Suppressor macrophage treated with lipopolysaccharide for 4 hours (primary cell): ENCODE measurements at places on chromosomes 6 and 20.
A peak's percentile ranks its signal among the peaks of the same experiment; 100 is the strongest.

- no peak for DNase-seq
These were observed 18.5 kb downstream of the FRMD1 start for GRCh38 chr6:168060521-168060931.

DNA sequence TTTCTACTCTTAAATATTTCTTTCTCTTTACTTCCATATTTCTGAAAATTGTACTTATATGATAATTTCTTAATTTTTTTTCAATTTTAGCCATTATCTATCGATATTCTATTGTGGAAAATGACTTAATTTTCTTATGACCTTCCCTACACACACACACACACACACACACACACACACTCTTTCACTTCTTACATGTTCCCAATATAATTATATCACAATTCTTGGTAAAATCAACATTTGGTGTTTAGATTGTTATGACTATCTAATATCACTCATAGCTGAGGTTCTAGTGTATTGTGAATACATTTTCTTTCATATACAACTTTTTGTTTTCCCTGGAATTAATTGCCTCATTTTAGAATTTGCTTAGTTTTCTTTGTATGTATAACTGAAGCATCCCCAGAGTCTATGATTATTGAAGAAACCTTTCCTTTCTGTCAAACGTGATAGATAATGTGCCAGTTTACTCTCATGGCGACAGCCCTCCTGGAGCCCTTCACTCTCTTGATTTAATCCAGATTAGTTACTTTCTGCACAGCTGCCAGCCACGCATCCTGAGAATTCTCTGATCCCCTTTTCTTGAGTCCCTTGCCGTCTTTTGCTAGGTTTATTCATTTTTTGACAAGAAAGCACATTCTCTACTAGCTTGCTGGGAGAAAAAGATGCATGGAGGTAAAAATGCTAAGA lies 63.4 kb downstream of the RNF182 start:
- no peak for DNase-seq

DNA sequence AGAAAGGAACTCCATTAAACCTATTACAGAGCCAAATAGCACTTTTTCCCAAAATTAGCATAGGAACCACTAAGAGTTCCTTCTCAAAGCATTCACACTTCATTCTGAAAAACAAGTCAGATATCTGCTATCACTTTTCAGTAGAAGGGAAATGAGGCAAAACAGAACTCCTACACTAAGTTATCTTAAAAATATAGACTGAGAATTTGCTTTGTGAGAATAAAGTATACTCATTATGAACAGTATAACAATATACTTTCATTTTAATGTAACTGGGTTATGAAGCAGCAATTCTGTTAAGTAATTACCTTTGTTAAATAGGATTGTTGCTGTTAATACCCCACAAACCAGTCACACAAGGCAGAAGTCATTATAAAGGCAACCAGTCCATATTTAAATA lies 8.7 kb downstream of the MTRF1L start:
- no peak for DNase-seq

DNA sequence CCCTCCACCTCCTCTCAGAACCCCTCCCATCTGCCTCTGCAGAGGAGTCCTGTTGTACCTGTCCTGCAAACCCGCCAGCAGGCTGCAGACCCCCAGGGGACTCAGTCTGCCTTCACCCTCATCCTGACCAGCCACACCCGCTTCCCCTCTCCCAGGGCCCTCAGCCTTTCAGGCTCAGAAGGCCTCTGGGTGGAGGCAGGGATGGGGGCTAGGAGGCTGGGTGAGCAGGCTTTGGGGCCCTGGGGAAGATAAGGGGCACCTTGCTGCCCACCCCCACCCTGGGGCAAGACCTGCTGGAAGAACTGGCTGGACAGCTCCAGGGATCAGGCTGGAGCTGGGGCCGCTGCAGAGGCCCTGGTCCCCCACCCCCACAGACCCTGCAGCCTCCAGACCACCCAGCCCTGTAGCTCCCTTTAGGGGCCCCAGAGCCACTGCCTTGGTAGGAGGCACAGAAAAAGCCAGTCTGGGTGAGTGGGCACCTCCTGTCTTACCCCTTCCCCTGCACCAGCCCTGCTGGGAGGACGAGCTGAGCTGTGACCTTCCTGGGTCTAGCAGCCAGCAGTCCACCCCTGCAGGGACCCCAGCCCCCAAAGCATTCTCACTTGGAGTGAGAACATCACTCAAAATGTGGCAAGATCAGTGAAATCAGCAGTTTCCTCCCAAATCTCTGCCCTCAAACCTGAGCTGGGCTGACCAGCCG lies 5.2 kb downstream of the TEAD3 start:
- no peak for DNase-seq

DNA sequence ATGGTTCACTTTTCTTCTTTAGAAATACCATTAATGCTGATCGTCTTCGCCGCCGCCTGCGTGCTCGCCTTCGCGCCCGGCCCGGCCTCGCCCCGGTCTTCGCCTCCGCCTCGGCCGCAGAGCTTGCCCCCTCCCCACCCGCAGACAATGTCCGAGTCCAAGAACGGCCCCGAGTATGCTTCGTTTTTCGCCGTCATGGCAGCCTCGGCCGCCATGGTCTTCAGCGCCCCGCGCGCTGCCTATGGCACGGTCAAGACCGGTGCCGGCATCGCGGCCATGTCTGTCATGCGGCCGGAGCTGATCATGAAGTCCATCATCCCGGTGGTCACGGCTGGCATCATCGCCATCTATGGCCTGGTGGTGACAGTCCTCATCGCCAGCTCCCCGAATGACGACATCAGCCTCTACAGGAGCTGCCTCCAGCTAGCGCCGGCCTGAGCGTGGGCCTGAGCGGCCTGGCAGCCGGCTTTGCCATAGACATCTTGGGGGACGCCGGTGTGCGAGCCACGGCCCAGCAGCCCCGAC lies 4.8 kb upstream of the PRPH2 start:
- peak; percentile 18 for DNase-seq

DNA sequence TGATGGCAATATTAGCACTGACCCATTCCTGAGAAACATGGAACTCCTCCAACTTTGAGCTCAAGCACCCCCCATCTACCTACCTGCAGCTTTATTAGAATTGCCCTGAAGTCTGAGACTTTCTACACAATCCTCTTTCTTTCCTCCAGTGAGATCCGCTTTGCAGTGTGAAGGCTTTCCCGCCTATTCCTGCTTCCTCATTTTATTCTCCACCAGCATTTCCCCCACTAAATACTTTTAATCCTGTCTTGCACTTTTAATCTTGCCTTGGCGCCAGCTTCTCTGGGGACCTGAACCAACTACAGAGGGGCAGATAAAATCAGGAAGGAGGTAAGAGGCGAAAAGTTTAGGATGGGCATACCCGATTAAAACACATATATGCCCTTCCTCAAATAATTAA lies 178.1 kb upstream of the PRDM1 start:
- no peak for DNase-seq

GRCh38 chr6:169905041-169905807 lies 153.8 kb downstream of the ERMARD start:
- no peak for DNase-seq

GRCh38 chr6:50699051-50699775 lies 14.1 kb upstream of the TFAP2D start:
- no peak for DNase-seq

DNA sequence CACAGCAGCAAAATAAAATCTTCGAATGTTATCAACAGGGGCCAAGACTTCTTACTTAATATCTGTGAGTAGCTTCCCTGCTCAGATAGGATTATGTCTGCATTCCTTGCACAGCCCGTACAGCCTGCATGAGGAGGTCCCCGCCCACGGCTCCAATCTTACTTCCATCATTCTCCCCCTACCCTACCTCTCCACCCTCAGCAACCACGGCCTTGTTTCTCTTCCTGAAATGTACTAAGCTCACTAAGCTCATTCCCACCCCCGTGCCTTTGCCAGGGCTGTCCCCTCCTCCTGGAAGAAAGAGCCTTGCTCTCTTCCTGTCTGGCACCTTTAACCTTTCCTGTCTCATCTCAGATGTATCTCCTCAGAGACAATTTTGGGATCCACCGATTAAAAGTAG lies 120.4 kb downstream of the BCAS1 start:
- DNase-seq: peak; percentile 52

DNA sequence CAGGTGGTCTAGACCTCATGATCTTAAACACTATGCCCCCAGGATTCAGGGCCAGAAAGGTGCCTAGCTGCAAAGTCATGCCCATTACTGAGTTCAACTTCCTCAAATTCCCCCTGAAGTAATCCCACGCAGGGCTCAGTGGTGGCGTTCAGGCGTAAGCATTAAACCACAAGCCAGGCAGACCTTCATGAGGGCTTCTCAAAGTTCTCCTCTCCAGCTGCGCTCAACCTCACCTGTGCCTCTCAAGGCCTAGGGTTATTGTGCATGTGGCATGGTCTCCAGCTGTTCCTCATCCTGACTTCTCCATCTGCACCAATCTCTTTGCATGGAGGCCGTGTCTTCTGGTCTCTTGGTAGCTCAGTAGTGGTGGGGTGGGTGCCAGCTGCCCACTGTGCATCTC lies 113.6 kb downstream of the TSHZ2 start:
- DNase-seq: no peak

- DNase-seq: peak; percentile 6
These were observed 605 bp upstream of the PPP1R16B start for GRCh38 chr20:38804682-38805501.

- DNase-seq: peak; percentile 50
These were observed 36.7 kb downstream of the MARCKS start for GRCh38 chr6:113893866-113894265.

DNA sequence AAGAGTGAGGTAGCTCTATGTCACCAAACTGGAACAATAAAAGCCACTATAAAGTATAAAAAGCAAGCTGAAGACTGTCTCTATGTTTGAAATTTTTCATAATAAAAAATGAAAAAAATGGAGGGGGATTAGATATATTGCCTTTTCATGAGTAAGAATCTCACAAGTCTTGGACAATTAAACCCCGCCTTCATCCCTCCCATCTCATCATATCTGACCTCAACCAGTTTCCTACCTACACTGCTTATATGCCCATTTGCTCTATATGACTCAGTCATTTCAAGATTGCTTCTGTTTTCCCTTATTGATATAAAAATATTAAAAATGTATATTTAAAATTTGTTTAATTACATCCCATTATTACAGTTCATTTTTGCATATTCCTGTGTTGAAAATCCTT lies 2.9 kb upstream of the TRIM39 start:
- no peak for DNase-seq

DNA sequence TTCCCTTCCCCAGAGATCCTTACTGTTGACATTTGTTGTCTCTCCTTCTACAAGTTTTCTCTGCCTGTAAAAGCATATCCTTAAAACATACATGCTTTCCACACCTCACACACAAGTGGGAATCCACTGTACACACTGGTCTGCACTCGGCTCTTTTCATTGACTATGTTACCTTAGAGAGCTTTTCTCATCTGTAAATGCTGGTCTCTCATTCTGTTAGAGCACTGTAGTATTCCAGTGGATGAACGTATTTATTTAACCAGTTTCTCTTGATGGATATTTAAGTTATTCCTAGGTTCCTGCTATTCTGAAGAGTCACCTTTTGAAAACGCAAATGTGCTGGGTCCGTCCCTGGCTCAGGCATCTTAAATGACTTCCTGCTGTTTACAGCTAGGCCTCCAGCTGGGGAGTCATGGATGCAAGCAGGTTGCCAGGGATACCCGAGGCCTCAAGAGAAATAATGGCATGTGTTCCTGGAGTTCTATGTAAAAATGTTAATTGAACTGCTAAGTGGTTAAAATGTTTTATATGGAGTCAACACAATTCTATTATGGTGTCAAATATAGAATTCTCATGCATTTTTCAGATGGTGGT lies 61.1 kb upstream of the TGM3 start:
- DNase-seq: no peak

- peak; percentile 42 for DNase-seq
These were observed 51.0 kb downstream of the SSR1 start for GRCh38 chr6:7261852-7262461.

- DNase-seq: no peak
These were observed 1.2 kb downstream of the NOX3 start for GRCh38 chr6:155454471-155454870.

GRCh38 chr6:43283905-43284304 lies 14.2 kb upstream of the SLC22A7 start:
- DNase-seq: no peak

DNA sequence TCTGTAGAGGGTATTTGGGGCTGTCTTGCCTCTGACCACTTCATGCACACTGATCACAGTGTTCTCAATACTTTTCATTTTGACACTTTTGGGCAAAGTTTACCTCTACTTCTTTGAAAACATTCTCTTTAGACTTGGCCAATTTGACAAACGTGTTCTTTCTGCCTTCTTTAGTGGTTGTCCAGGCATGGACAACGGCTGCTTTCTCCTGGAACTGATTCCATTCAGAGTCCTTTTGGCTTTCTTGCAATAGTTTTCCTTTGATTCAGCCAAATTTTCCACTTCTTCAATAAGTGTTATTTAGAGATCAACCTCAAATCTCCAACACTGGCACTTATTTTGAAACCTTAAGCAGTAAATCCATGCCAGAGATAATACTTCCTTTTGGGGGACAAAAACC lies 6.7 kb upstream of the CST9 start:
- no peak for DNase-seq

GRCh38 chr6:97160280-97160679 lies 122.7 kb downstream of the MMS22L start:
- no peak for DNase-seq

- DNase-seq: no peak
These were observed 11.9 kb upstream of the CAPN11 start for GRCh38 chr6:44146685-44147084.

DNA sequence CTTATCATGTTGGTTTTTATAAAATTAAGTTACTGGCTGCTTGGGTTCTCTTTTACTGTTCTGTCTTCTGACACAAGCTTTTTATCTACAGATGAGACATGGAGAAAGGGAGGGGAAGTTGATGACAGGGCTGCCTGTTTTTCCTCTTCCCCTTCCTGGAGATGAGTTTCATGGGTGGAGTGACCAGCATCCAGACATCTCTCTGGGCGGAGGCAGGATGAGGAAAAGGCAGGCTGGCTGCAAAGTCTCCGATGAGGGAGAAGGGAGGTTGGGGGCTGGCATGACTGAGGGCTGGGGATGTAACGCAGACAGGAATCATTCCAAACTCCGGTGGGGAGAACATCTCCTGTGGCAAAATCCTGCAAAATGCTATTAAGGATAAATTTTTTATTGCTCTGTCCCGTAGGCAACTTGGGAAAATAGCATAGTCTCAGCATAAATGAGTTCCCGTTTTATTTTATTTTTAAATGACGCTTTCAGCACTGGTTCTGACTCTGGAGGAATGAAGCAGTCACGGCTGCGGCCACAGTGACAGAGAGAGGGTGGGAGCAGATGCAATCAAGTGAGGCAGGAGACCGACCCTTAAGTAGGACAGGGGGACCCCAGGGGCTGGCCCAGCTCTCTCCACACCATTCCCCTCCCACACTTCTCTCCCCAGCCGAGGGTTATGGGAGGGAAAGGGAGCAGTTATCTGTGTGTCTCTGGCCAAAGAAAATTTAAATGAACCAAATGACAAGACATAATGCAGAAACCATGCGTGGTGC lies 108.8 kb upstream of the PMEPA1 start:
- no peak for DNase-seq

DNA sequence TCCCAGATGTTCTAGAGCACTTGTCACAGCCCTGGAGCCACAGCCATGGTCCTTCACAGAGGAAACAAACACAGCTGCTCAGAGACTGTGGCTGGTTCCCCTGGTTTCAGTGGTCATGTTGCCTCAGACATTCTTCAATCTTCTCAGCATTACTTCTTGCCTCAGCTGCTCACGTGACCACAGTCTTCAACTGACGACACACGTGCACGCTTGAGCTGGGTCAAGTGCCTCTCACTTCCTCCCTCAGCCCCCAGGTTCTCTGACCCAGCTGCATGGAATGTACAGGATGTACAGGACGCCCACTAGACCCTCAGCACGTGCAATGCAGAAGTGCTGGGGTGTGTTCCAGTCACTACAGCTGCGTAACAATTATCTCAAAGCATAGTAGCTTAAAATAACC lies 159.8 kb upstream of the GGTLC1 start:
- peak; percentile 58 for DNase-seq

- no peak for DNase-seq
These were observed 32.8 kb downstream of the ADNP start for GRCh38 chr20:50898475-50898874.
